Activated naive CD4-positive, alpha-beta T cell treated with anti-CD3 and anti-CD28 coated beads for 36 hours (primary cell): ENCODE measurements at places on chromosomes 5 and 9. TPM values are rescaled to one million over a fixed set of nuclear protein-coding genes. Genes with fewer than 3 reads are reported as not detected.

- no peak for DNase-seq
Measured at GRCh38 chr5:177509381-177509951, at the start of gene DOK3. TSS of gene DOK3 (minus strand) at chr5:177509826. CDS start at chr5:177509540, 286 bp downstream.

- no peak for DNase-seq
Measured at GRCh38 chr5:73825199-73825598, 199.2 kb downstream of the ARHGEF28 start.

DNA sequence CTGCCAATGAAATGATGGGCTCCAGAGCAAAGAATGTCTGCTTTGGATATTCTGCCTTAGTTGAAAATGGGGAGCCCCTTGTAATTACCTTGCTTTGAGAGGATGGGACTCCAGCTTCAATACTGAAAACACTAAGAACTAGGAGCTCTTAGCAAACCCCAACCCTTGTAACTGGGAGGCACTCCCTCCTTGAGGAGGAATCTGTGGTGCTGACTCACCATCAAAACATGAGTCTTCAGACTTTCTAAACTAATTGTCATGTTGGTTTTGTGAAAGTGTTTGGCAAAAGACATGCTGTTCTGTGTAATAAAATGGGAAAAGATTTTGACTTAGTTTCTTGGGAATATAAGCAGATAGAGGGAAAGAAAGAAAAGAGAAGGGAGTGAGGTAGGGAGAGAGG, 91.9 kb upstream of the PTPRD start:
- no peak for DNase-seq

DNA sequence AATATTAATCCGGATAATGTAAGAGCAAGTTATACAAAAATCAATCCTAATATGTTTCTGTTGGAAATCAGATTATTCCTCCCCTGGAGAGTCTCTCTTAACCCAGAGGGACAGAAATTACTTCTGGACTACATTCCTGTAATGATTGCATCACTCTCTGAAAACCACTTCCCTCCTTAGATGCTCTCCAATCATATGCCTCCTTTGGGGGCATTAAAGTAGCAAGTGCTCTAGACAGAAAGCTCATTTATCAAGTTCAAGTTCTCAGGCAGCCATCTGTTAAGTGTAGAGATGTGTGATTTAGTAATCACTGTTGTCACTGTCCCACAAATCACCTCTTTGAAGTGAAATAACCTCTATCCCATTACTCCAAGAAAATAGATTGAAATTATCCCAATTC, 247.1 kb downstream of the SLCO4C1 start:
- DNase-seq = no peak

GRCh38 chr5:33523208-33523771, 82.5 kb downstream of the TARS1 start:
- no peak for DNase-seq

BARHL1 gene
- not detected for total RNA-seq

- no peak for DNase-seq
Measured at GRCh38 chr9:121589986-121590385, 61.4 kb upstream of the DAB2IP start.
